Activated T-helper 17 cell treated with anti-CD3 and anti-CD28 coated beads, Interleukin-2, amount 50 U/mL, for 72 hours (primary cell): ENCODE measurements at places on chromosomes 11 and 22.

GRCh38 chr22:29328566-29329500 lies 13.3 kb upstream of the RASL10A start:
- no peak overlapping the region for H3K4me3 ChIP-seq
- H3K27ac ChIP-seq: no peak overlapping the region
- no peak for ATAC-seq
- H3K27me3 ChIP-seq: no peaks in the 10 kb centered on the region
- H3K36me3 ChIP-seq: peaks cover 13% of the 10 kb centered on the region

- no peak for ATAC-seq
- peak overlapping the region; percentile 69 for H3K4me3 ChIP-seq
- peaks cover 13% of the 10 kb centered on the region for H3K36me3 ChIP-seq
- H3K27ac ChIP-seq: peak overlapping the region; percentile 68
- H3K4me1 ChIP-seq: peaks cover 44% of the 10 kb centered on the region
These were observed 17.0 kb upstream of the IL2RB start for GRCh38 chr22:37166675-37167066.

DNA sequence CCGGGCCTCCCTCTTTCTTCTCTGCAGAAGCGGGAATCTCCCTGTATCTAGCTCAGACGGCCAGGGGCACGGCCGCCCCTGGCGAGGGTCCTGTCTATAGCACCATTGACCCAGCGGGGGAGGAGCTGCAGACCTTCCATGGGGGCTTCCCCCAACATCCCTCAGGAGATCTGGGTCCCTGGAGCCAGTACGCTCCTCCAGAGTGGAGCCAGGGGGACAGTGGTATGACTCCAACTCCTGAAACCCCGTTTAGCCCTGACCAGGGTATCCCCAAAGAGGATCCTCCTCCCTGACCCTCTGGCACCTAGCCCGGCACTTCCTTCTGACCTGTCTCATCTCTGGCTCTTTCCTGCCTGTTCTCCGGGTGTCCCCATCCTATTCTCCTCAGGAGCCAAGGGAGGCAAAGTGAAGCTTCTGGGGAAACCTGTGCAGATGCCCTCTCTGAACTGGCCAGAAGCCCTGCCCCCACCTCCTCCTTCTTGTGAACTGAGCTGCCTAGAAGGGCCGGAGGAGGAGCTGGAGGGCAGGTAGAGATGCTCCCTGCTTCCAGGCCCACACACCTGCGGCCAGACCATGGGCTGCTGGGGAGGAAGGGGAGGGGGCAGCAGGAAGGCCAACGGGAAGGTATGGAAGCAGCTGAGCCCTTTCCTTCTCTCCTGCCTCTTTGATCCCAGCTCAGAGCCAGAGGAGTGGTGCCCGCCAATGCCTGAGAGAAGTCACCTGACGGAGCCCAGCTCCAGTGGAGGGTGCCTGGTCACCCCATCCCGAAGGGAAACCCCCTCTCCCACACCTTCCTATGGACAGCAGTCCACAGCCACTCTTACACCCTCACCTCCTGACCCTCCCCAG lies 12.9 kb downstream of the ROBO3 start:
- H3K4me1 ChIP-seq: no peaks in the 10 kb centered on the region
- no peak for ATAC-seq
- no peaks in the 10 kb centered on the region for H3K36me3 ChIP-seq
- peak overlapping the region; percentile 73 for H3K27ac ChIP-seq
- peaks cover 17% of the 10 kb centered on the region for H3K27me3 ChIP-seq
- H3K4me3 ChIP-seq: peak overlapping the region; percentile 80

GRCh38 chr22:16956290-16956689 lies 51.7 kb downstream of the GAB4 start:
- no peaks in the 10 kb centered on the region for H3K4me1 ChIP-seq
- no peak for ATAC-seq

GRCh38 chr11:14446701-14447169 lies 52.9 kb downstream of the COPB1 start:
- peak overlapping the region; percentile 49 for H3K4me3 ChIP-seq
- H3K36me3 ChIP-seq: peaks cover 9% of the 10 kb centered on the region
- no peaks in the 10 kb centered on the region for H3K27me3 ChIP-seq
- H3K27ac ChIP-seq: peak overlapping the region; percentile 86
- peaks cover 6% of the 10 kb centered on the region for H3K4me1 ChIP-seq
- ATAC-seq: peak; percentile 55

GRCh38 chr11:86514453-86514852 lies 139.8 kb downstream of the CCDC81 start:
- ATAC-seq: no peak
- no peaks in the 10 kb centered on the region for H3K4me1 ChIP-seq
- no peak overlapping the region for H3K4me3 ChIP-seq
- no peak overlapping the region for H3K27ac ChIP-seq

DNA sequence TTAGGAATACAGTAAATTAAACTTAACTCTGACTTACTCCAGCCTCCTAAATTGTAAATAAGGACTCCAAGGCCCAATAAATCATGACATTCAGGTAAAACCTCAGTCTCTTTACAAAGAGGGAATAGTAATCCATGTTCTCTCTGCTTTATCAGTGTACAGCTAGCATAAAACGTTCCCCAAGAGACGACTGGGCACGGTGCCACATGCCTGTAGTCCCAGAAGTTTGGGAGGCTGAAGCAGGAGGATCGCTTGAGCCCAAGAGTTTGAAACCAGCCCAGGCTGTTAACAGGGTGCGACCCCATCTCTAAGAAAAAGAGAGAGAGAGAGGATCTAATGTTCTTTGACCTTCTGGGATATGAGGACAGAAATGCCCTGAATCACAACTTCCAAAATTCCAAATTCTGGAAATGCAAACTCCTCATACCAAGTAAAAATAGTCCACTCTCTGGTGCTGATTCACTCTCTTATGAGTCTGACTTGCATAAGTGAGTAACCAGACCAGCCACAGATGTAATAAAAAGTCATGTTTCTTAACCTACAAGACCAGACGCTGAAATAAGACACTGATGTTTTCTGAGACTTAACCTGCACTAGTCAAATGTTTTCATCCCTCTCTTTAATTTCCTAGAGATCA lies 25.5 kb downstream of the NNMT start:
- no peak overlapping the region for H3K27ac ChIP-seq
- H3K36me3 ChIP-seq: no peaks in the 10 kb centered on the region
- H3K4me1 ChIP-seq: peaks cover 4% of the 10 kb centered on the region
- peaks cover 22% of the 10 kb centered on the region for H3K27me3 ChIP-seq
- no peak overlapping the region for H3K4me3 ChIP-seq

GRCh38 chr22:40051322-40051721 lies 56.6 kb downstream of the FAM83F start:
- H3K4me3 ChIP-seq: peak overlapping the region; percentile 59
- peak overlapping the region; percentile 80 for H3K27ac ChIP-seq
- ATAC-seq: no peak

- no peaks in the 10 kb centered on the region for H3K27me3 ChIP-seq
- H3K36me3 ChIP-seq: peaks cover 3% of the 10 kb centered on the region
- no peak for ATAC-seq
- peak overlapping the region; percentile 1 for H3K4me3 ChIP-seq
- peaks cover 34% of the 10 kb centered on the region for H3K4me1 ChIP-seq
These were observed 4.2 kb downstream of the USP35 start for GRCh38 chr11:78192911-78193351.

DNA sequence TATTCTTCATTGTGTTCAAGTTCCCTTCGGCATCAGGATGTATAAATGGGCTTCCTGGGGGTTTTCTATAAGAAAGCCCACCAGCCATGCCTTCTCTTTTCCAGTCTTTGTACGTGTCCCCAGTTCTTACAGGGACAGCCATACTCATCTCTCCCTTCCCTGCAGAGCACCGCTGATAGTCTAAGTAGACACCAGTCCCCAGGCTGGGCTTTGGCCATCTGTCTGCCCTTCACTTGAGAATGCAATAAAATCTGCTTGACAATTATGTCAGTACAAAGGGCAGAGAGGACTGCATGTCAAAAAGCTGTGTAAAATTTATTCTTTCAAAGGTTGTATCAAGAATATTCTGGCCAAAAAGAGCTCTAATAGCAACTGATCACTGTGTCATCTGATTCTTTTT lies 27.3 kb downstream of the NTM start:
- H3K4me3 ChIP-seq: no peak overlapping the region
- no peak for ATAC-seq
- no peaks in the 10 kb centered on the region for H3K4me1 ChIP-seq

GRCh38 chr22:19880786-19881569 lies 26.3 kb upstream of the GNB1L start:
- no peak overlapping the region for H3K27ac ChIP-seq
- no peak for ATAC-seq
- H3K4me3 ChIP-seq: no peak overlapping the region
- H3K4me1 ChIP-seq: peaks cover 5% of the 10 kb centered on the region
- no peaks in the 10 kb centered on the region for H3K27me3 ChIP-seq
- no peaks in the 10 kb centered on the region for H3K36me3 ChIP-seq

GRCh38 chr22:31083923-31084810 lies 3.0 kb downstream of the SMTN start:
- H3K27me3 ChIP-seq: no peaks in the 10 kb centered on the region
- peaks cover 13% of the 10 kb centered on the region for H3K4me1 ChIP-seq
- no peaks in the 10 kb centered on the region for H3K36me3 ChIP-seq

GRCh38 chr11:106152013-106152412 lies 74.6 kb downstream of the AASDHPPT start:
- H3K4me1 ChIP-seq: no peaks in the 10 kb centered on the region
- H3K27me3 ChIP-seq: peaks cover 4% of the 10 kb centered on the region
- ATAC-seq: no peak
- H3K4me3 ChIP-seq: no peak overlapping the region

DNA sequence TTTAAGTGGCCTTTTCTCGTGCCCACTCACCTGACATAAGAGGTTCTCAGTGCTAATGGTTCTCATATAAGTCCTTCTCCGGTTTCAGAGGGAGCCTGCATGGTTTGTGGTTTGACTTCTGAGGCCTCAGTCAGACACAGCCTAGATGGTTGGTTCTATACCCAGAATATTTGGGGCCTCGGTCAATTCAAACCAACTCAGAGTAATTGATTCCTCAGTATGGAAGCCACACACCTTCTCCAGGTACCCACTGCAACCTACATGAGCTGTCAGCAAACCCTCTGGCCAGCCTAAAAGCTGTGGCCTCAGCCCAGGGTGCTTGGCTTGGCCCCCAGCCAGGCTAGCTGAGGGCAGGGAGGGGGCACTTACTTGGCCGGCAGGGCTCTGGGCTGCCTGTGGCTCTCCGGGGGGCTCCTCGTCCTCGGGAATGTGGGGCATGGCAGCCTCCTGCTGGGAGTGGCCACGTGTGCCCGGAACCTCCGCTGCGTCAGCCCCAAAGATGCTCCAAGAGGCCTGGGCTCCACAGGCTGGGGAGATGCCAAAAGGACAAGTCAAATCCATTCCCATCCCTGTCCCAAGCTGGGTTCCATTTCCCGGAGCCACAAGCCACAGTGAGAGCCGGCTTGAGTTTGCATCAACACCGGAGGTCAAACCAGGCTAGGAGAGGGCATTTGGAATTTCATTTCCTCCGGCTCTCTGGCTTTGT lies 41.7 kb downstream of the IRAG1 start:
- H3K4me3 ChIP-seq: no peak overlapping the region
- no peak overlapping the region for H3K27ac ChIP-seq
- H3K27me3 ChIP-seq: no peaks in the 10 kb centered on the region
- no peak for ATAC-seq
- H3K36me3 ChIP-seq: no peaks in the 10 kb centered on the region
- peaks cover 6% of the 10 kb centered on the region for H3K4me1 ChIP-seq

DNA sequence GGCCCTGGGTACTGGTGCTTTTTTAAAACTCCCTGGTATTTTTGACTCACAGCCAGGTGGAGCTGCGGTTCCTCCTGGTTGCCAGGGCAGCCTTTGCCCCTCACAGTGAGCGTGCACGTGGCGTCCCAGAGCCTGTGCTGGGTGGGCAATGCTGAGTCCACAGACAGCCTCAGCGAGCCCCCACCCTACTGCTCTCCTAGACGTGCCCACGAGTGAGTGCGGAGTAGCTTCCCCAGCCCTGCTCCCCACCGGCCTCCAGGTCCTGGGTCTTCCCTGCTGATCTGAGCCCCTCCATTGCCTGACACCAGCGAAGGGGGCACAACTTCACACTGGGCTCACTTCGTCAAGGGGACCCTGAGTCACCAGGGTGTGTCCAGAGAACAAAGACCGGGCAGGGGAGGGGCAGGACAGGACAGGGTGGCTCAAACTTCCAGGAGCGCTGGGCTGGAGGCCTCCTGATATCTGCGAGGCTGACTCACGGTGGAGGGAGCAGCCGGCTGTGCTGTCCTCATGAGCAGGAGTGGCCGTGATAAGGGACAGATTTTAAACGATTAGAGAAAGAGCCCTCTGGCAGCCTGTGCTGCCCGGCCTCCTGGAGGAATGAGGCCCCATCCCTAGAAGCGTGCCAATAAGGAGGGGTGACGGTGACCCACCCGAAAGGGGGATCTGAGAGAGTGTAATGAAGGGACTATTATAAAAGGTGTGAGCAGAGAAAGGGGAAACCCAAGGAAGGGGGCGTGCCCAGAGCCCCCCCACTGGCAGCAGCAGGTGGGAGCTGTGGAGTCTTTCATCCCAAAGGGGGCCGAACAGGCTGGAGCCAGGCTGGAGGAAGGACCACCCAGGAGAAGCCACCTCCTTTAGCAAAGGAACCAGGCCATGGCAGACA lies 129.3 kb upstream of the FGF3 start:
- ATAC-seq: no peak
- no peaks in the 10 kb centered on the region for H3K36me3 ChIP-seq
- no peaks in the 10 kb centered on the region for H3K4me1 ChIP-seq
- H3K27me3 ChIP-seq: peaks cover 12% of the 10 kb centered on the region
- H3K27ac ChIP-seq: no peak overlapping the region
- H3K4me3 ChIP-seq: no peak overlapping the region

DNA sequence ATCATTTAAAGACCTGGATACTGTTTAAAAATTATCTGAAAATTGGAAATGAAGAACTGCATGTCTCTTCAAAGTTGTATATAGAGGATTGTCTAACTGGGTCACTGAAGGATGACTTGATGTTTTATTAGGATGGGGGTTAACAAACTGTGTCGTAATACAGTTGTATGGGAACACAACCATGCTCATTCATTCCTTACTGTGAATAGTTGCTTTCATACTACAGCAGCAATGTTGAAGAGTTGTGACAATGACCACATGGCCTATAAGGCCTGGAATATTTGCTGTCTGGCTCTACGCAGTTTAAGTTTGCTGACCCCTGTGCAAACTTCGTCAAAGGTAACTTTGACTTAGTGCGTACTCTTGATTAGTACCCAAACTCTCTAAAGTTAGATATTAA lies 38.4 kb downstream of the FDX1 start:
- H3K4me3 ChIP-seq: no peak overlapping the region
- no peak for ATAC-seq
- no peaks in the 10 kb centered on the region for H3K27me3 ChIP-seq
- H3K27ac ChIP-seq: no peak overlapping the region
- peaks cover 19% of the 10 kb centered on the region for H3K36me3 ChIP-seq

- peaks cover 6% of the 10 kb centered on the region for H3K4me1 ChIP-seq
- no peak overlapping the region for H3K27ac ChIP-seq
- H3K36me3 ChIP-seq: no peaks in the 10 kb centered on the region
- no peak overlapping the region for H3K4me3 ChIP-seq
- ATAC-seq: no peak
- H3K27me3 ChIP-seq: no peaks in the 10 kb centered on the region
These were observed 3.7 kb downstream of the TRPM5 start for GRCh38 chr11:2440646-2441045.

- peaks cover 21% of the 10 kb centered on the region for H3K27me3 ChIP-seq
- no peak overlapping the region for H3K4me3 ChIP-seq
- no peaks in the 10 kb centered on the region for H3K36me3 ChIP-seq
- H3K4me1 ChIP-seq: no peaks in the 10 kb centered on the region
These were observed 53.3 kb upstream of the PTPN5 start for GRCh38 chr11:18844753-18845367.
